ENCODE measurements at places on chromosomes 16 and 17. TPM values are rescaled to one million over a fixed set of nuclear protein-coding genes. Genes with fewer than 3 reads are reported as not detected.

- no peak for DNase-seq
- no peaks in the 10 kb centered on the region for H3K27me3 ChIP-seq
- no peaks in the 10 kb centered on the region for H3K4me1 ChIP-seq
Measured at GRCh38 chr16:50928065-50928464, 186.2 kb downstream of the CYLD start.

ACSM2A gene
- total RNA-seq = not detected

HOXB8 gene
- total RNA-seq = 0.56 TPM

GRCh38 chr16:49377196-49377755, 3.7 kb downstream of the C16orf78 start:
- no peak overlapping the region for H3K4me3 ChIP-seq
- H3K4me1 ChIP-seq = no peaks in the 10 kb centered on the region
- no peak for DNase-seq
- no peak overlapping the region for H3K27ac ChIP-seq

DNA sequence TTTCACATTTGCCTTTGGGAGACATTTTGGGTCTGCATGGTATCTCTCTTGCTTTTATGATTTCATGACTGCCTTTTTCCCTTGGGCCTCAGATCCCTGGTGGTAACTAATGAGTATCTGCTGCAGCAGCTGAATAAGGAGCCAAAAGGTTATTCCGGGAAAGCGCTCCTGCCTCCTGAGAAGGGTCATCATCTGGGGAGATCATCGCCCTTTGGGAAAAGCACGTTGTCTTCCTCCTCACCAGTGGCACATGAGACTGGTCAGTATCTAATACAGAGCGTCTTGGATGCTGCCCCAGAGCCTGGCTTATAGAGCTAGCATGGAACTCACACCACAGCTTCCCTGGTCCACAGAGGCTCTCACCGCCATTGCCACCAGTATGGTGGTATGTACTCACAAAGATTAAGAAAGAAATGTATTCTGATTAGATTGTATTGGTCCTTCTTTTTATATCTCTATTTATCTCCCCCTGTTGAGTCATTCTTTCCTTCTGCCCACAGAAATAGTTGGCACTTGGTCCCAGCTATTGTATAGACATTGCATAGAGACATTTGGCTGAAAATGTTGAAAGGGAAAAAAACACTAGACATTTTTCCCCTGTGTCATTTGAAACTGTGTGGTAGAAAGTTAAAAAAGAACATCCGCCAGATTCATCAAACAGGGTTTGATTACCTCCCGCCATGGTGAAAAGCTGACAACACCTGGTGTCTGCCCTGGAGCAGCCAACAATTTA, 8.4 kb downstream of the TPPP3 start:
- H3K27me3 ChIP-seq = peaks cover 33% of the 10 kb centered on the region
- H3K4me3 ChIP-seq = no peak overlapping the region
- no peaks in the 10 kb centered on the region for H3K4me1 ChIP-seq
- DNase-seq = no peak
- H3K27ac ChIP-seq = no peak overlapping the region
- H3K36me3 ChIP-seq = no peaks in the 10 kb centered on the region

COA3 gene
- 50.5 TPM for total RNA-seq

- no peak for DNase-seq
- H3K27me3 ChIP-seq = no peaks in the 10 kb centered on the region
- H3K4me3 ChIP-seq = no peak overlapping the region
- H3K4me1 ChIP-seq = no peaks in the 10 kb centered on the region
- H3K27ac ChIP-seq = no peak overlapping the region
Measured at GRCh38 chr17:624341-624860, 90.2 kb downstream of the VPS53 start.

MYO15A gene
- 0.18 TPM for total RNA-seq

- no peaks in the 10 kb centered on the region for H3K4me1 ChIP-seq
- DNase-seq = no peak
- no peak overlapping the region for H3K27ac ChIP-seq
- no peak overlapping the region for H3K4me3 ChIP-seq
- H3K36me3 ChIP-seq = no peaks in the 10 kb centered on the region
Measured at GRCh38 chr17:28485049-28485448, 11.6 kb downstream of the SLC13A2 start.

DNA sequence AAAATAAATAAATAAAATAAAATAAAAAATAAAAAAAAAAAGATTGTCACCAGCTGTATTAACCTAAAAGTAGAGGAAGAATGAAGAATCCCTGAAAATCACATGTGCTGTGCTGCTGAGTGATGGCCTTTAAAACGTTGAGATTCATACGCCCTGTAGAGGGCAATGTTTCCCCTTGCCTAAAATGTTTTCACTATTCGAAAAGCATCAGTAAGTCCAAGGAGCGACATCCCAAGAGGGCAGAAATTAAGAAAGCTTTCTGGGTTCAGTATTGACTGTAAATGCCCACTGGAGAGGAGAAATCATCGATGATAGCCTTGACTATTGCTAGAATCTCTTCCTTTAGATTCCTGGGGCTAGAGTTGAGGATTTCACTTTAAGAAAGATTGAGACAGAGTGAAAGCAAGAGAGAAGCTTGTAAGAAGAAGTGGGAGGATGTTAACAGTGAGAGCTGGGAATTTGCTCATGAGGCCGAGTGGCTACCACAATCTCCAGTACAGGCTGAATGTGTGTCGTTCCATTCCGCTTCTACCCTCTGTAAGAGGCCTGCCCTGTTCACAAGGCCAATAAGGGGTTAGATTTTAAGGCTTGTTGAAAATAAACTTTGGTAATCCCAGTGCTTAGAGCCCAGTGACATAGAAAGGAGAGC, 170.8 kb upstream of the FAM20A start:
- peaks cover 4% of the 10 kb centered on the region for H3K4me1 ChIP-seq
- H3K36me3 ChIP-seq = no peaks in the 10 kb centered on the region
- DNase-seq = peak; percentile 75
- no peak overlapping the region for H3K27ac ChIP-seq
- H3K27me3 ChIP-seq = no peaks in the 10 kb centered on the region

NXN gene
- total RNA-seq = 52.5 TPM

PLA2G10 gene
- not detected for total RNA-seq

- no peak overlapping the region for H3K4me3 ChIP-seq
- no peak for DNase-seq
- H3K36me3 ChIP-seq = peaks cover 36% of the 10 kb centered on the region
- H3K27me3 ChIP-seq = no peaks in the 10 kb centered on the region
- no peak overlapping the region for H3K27ac ChIP-seq
Measured at GRCh38 chr16:87345726-87346424, 28.7 kb upstream of the C16orf95 start.

DNA sequence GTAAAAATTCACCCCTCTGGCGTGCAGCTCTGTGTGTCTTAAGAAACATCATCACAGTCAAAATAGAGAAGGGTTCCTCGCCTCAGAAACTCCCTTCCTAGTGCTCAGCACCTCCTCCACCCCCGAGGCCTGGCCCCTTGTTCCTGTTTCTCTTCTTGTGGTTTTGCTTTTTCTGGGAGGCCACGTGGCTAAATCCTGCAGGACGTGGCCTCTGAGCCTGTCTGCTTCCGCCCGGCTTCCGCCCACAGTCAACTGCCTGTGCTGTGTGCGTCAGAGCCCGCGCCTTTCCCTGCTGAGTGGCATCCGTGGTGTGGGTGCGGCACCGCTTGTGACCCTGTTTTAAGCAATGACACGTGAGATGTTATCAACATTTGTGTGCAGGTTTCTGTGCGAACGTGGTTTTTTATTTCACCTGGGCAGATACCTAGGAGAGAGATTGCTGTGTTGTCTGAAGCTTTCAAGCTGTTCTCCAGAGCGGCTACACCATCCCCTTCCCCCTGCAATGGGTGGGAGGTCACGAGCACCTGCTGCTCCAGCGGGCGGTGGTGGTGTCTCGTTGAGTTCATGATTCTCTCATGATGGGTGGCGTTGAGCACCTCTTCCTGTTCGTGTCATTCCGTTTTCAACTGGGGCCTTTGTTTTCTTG, 21.7 kb downstream of the ACSF3 start:
- H3K27ac ChIP-seq = no peak overlapping the region
- H3K27me3 ChIP-seq = no peaks in the 10 kb centered on the region
- no peak for DNase-seq
- no peaks in the 10 kb centered on the region for H3K4me1 ChIP-seq
- peaks cover 61% of the 10 kb centered on the region for H3K36me3 ChIP-seq
- no peak overlapping the region for H3K4me3 ChIP-seq

DNA sequence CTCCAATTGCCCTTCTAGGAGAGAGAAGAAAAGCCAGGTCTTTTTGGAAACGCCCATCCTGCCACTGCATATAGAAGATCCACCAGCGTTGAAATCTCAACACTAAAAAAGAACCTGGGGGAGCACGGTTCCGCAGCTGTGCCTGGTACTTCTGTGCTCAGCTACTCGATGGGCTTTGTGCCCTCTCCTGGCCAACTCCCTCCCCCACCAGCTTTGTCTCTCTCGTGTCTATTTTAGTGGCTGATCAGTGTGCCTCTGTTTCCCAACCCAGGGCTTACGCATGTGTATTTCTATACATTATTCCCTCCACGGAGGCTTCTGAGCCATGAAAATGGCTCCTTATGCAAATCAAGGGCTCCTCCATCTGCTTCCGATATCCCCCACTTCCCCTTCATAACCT, 83.5 kb downstream of the RBFOX3 start:
- H3K27me3 ChIP-seq = peaks cover 11% of the 10 kb centered on the region
- H3K4me3 ChIP-seq = no peak overlapping the region
- DNase-seq = no peak
- no peaks in the 10 kb centered on the region for H3K4me1 ChIP-seq
- no peaks in the 10 kb centered on the region for H3K36me3 ChIP-seq
- H3K27ac ChIP-seq = no peak overlapping the region

- no peaks in the 10 kb centered on the region for H3K4me1 ChIP-seq
- no peak for DNase-seq
- no peak overlapping the region for H3K27ac ChIP-seq
- no peak overlapping the region for H3K4me3 ChIP-seq
Measured at GRCh38 chr16:87993901-87994300, 42.7 kb downstream of the BANP start.

DNA sequence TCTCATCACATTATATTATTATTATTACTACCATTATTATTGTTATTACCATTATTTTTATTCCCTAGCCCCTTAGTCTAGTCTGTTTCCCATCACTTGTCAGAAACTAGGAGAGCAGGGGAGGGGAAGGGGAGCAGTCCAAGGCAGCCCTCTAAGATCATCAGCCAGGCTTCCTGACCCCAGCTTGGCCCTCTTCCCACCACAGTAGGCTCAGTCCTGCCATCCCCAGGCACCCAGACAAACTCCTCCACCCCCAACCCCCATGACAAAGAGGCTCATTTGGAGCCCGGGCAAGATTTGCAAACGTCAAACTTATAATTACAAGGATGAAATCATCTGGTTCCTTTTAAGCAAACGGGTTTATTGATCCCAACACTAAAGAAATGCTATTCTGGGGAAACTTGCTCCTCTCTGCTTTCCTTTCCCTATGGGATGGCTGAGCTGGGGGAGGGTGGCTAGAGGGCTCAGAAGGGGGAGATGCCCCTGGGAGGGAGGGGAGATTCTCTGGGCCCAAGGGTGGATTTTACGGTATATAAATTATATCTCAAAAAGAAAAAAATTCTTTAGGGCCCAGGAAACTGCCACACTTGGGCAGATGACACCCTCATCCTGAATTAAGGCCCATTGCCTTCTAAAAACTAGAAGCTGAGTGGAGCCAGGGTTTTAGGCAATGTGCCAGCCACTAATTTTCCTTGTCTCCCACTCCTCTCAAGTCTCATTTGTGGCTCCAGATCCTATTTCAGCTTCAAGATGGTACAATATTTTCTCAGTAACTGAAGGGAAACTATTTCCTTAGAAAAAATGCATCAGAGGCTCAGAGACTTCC, 4.4 kb upstream of the CBFB start:
- H3K4me1 ChIP-seq = peaks cover 9% of the 10 kb centered on the region
- H3K27me3 ChIP-seq = no peaks in the 10 kb centered on the region
- H3K36me3 ChIP-seq = no peaks in the 10 kb centered on the region
- H3K4me3 ChIP-seq = no peak overlapping the region
- DNase-seq = no peak

PTGES3L gene
- 2.2 TPM for total RNA-seq

- no peak for DNase-seq
- peaks cover 12% of the 10 kb centered on the region for H3K27me3 ChIP-seq
- no peaks in the 10 kb centered on the region for H3K36me3 ChIP-seq
- H3K4me1 ChIP-seq = no peaks in the 10 kb centered on the region
- H3K4me3 ChIP-seq = no peak overlapping the region
Measured at GRCh38 chr16:49867796-49868668, 12.1 kb upstream of the ZNF423 start.

DNA sequence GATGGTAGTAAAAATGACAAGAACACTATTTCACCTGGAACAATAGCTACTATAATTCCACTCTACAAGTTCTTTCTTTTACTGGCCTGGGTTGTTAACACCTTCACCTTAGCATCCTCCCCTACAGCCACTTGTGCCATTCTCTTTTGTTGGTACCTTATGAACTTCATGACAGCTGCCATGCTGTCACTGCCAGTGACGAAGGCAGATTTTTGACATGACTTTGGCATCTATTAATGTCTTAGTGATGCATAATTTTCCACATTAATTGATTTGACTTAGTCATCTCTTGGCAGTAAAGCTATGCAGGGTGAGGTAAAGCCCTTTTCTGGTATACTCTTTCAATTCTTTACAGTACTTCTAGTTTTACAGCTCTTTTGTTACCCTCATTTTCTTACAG, 207.9 kb downstream of the TANC2 start:
- no peaks in the 10 kb centered on the region for H3K27me3 ChIP-seq
- H3K36me3 ChIP-seq = no peaks in the 10 kb centered on the region
- no peak overlapping the region for H3K4me3 ChIP-seq

GRCh38 chr16:75294773-75295459, 43.5 kb upstream of the BCAR1 start:
- H3K27ac ChIP-seq = no peak overlapping the region
- DNase-seq = no peak
- H3K27me3 ChIP-seq = no peaks in the 10 kb centered on the region

GRCh38 chr16:62712566-62712965, 676.3 kb upstream of the CDH8 start:
- no peaks in the 10 kb centered on the region for H3K4me1 ChIP-seq
- H3K4me3 ChIP-seq = no peak overlapping the region
- H3K27ac ChIP-seq = no peak overlapping the region

CCL23 gene
- not detected for total RNA-seq

- peaks cover 8% of the 10 kb centered on the region for H3K36me3 ChIP-seq
- no peak overlapping the region for H3K4me3 ChIP-seq
- no peak overlapping the region for H3K27ac ChIP-seq
- H3K27me3 ChIP-seq = no peaks in the 10 kb centered on the region
Measured at GRCh38 chr16:14325502-14326401, 254.6 kb downstream of the MRTFB start.

SPECC1 gene
- total RNA-seq = 26.2 TPM

GRCh38 chr16:54484700-54485099, 198.1 kb upstream of the IRX3 start:
- no peak overlapping the region for H3K4me3 ChIP-seq
- H3K4me1 ChIP-seq = no peaks in the 10 kb centered on the region
- no peak overlapping the region for H3K27ac ChIP-seq
- no peaks in the 10 kb centered on the region for H3K27me3 ChIP-seq
- no peak for DNase-seq
- H3K36me3 ChIP-seq = no peaks in the 10 kb centered on the region

NLRC5 gene
- total RNA-seq = 9.1 TPM

RDM1 gene
- total RNA-seq = not detected
